ENCODE measurements at places on chromosomes 7 and 10.
A peak's percentile ranks its signal among the peaks of the same experiment; 100 is the strongest.

DNA sequence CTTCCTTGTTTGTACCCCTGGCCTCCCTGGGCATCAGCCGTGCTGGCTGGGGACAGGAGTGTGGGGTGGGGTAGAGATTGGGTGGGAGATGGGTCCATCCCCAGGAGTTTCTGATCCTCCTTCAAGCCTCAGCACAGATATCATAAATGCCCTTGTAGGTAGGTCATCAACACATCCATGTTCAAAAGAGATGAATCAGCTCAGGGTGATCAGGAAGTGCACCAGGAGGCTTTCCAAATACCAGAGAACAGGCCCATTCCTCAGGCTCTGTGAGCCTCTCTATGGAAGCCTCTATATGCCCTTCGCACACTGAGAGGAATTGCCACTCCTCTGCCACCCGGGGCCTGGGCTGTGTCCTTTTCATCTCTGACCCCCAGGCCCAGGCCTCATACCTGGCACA, 31.9 kb upstream of the ADCYAP1R1 start:
- no peak for DNase-seq

DNA sequence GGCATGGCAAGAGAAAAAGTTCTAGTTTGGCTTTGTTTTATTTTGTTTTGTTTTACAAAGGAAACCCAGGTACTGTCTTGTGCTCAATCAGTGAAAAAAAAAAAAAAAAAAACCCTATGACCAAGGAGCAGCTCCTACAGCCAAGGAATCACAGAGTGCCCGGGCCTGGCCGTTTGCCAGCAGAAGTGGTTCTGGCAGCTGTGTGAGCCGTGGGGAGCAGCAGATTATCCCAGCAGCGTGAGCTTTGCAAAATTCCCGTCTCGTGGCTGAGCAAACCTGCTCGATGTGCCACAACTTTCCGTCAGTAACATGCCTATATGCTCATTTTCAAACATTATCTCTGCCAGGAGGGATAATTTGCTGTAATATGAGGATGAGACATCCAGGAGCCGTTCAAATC, 293.7 kb downstream of the POU6F2 start:
- no peak for DNase-seq

GRCh38 chr10:99667108-99667751, 7.9 kb downstream of the ENTPD7 start:
- peak; percentile 86 for DNase-seq

GRCh38 chr7:50411332-50411731, 38.8 kb downstream of the FIGNL1 start:
- no peak for DNase-seq

GRCh38 chr7:121180436-121181063, 148.2 kb upstream of the WNT16 start:
- DNase-seq, result no peak

GRCh38 chr10:11831520-11831951, 8.4 kb downstream of the PROSER2 start:
- no peak for DNase-seq

- no peak for DNase-seq
Measured at GRCh38 chr7:139941421-139941820, 112.4 kb downstream of the TBXAS1 start.

DNA sequence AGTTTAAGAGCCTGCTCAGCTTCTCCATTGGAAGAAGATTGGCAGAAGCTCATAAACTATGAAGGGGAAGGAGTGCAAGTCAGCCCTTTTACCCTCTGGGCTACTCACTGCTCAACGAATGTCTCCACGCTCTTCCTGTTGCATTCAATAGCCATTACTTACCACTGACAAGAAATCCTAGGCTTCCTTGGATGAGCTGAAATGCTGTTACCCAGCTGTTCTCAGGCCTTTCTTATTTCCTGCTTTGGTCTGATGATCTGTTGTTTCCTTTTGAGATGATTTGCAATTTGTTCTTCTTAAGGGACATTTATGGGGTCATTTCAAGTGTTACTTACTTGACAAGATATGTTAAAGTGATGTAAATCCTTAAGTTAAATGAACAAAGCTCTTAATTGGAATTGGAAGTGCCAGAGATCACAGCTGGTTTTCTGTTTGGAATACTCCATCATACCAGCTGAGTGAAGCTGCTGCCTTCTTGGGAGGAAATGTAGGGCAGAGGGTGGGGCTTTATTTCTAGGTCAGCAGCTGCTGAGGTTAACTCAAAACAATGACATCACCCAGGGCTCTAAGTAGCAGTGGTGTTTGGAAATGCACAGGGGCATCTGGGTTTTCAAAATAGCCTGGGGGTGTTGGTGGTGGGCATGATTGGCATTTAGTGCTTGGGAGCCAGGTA, 170.0 kb downstream of the PRKCQ start:
- no peak for DNase-seq

GRCh38 chr7:95867309-95867708, 95.0 kb downstream of the DYNC1I1 start:
- no peak for DNase-seq

- DNase-seq, result no peak
Measured at GRCh38 chr10:23024002-23024401, 71.4 kb upstream of the MSRB2 start.

- DNase-seq, result no peak
Measured at GRCh38 chr7:75931680-75932079, 16.7 kb downstream of the POR start.

DNA sequence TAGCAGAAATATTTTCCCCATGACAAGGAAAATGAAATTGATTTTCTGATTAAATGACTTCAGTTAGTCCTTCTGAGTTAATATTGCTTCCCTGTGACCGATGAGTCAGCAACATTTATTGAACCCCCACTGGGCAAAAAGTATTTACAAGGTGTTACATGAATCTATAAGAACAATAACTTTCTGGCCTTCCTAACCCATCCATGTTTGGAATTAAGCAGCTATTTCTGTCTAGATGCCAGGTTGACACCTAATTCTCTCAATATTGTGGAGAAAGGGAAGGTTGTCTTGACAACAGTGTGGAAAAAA, 112.9 kb upstream of the JAZF1 start:
- DNase-seq, result no peak

GRCh38 chr7:135971366-135971725, 5.8 kb downstream of the MTPN start:
- no peak for DNase-seq

- DNase-seq, result no peak
Measured at GRCh38 chr10:117553142-117553814, 10.7 kb downstream of the EMX2 start.

DNA sequence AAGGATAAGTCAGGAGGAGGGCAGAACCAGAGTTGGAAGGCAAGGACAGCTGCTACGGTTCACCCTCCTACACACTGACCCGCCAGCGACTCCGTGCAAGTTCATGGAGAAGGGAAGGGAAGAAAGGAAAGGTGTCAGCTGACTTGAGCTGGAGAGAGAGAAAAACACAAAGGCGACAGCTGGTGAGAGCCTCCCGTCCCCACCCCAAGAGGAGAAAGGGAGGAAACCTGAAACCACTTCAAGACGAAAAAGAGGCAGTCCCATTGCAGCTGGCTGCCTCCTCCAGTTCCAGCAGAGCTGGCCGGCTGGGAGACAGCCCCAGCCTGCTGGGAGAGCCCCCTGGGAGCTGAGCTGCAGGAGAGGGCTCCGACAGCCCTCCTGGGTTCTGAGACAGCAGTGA, 75.2 kb downstream of the PARD3 start:
- DNase-seq, result peak; percentile 64

DNA sequence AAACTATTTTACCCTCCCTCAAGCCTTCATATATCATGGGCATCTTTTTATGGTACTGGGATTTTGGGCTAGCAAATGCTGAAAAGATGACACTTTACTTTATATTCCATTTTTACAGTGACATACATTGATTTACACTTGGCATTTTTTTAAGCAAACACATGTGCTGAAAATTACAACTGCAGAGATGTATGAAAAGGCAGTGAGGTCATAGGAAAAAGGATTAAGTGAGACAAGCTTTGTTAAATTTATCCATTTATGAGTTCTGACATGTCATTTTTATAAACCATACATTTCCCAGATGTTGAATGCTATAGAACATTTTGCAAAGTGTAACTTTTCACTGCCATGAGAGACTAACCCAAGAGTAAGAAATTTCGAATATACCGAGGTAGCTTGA, 68.8 kb upstream of the RSU1 start:
- DNase-seq, result no peak

GRCh38 chr7:8226501-8226900, 35.5 kb downstream of the ICA1 start:
- DNase-seq, result no peak

GRCh38 chr7:103797647-103798307, 191.7 kb downstream of the RELN start:
- no peak for DNase-seq

DNA sequence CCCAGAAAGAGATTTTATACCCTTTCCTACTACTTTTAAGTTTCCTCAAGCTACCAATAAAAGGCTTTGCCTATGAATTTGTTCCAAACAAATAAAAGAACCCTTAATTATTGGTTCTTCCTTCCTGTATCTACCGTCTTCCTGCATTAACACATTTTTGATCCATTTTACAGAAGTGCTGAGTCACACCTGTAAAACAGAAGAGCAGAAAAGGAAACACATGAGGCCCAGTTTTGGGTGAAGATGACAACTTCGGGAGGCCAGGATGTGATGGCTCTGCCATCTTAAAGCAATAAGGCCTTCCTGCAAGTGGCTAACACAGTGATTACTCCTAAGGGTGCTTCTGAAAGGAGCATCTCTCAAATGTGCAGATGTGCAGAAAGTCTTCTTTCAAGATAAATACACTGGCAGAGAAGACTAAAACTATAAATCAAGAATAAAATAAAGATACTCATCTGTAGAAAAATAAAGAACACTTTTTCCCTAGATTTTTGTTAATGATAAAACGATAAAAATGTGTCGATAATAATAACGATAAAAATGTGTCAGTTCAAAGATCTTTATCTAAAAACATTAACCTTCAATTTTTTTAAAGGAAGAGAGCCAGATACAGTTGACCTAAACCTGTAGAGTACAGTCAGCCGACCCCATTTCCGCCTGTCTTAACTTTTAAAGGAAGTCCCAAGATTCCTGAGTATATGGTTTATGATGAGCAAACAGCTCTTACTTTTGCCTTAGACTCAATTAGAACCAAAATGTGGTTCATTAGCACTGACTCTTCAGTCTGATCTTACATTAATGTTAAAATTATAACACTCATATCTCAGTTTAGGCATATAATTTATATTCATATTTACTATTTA, 108.6 kb downstream of the UBE2H start:
- DNase-seq, result no peak

GRCh38 chr10:99429517-99430095, 818 bp downstream of the GOT1 start:
- DNase-seq, result no peak

- DNase-seq, result peak; percentile 34
Measured at GRCh38 chr10:98172073-98172472, 37.6 kb downstream of the R3HCC1L start.

GRCh38 chr7:651032-651728, 75.3 kb upstream of the DNAAF5 start:
- peak; percentile 25 for DNase-seq

- peak; percentile 84 for DNase-seq
Measured at GRCh38 chr10:102657984-102658724, 13.9 kb downstream of the TRIM8 start.

GRCh38 chr10:119393421-119393820, 149.1 kb downstream of the RGS10 start:
- DNase-seq, result no peak

DNA sequence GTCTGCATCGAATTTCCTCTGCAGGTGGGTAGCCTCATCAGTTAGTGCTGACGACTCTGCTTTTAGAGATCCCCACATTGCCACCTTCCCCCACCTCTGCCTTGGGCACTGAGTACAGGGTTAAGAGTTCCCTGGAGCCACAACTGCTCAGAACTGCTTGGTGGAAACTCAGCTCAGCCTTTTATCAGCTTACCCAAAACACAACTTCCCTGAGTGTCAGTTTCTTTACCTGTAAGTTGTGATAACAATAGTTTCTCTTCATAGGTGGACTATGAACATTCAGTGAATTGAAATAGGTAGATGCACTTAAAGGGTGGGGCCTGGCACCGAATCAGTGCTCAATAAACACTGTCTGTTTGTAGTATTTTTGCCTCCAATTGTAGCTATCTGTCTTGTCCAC, 11.3 kb downstream of the ASB13 start:
- no peak for DNase-seq

DNA sequence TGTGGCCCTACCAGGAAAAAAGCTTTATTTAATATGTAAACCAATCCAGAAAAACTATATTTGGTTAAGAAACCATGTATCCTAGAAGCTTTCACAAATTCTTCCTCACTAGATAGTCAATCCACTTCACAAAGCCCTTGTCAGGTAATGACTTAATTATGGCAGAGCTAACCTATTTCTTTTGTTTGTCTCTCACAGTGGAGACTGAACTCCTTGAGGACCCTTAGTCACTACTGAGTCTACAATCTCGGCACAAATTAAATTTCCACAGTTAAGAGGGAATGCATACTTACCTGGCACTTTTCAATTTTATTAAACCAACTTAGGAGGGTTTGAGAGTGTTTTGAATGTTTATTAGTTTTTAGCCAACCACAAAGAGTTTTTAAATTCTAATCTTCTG, 23.0 kb downstream of the WAPL start:
- DNase-seq, result no peak

DNA sequence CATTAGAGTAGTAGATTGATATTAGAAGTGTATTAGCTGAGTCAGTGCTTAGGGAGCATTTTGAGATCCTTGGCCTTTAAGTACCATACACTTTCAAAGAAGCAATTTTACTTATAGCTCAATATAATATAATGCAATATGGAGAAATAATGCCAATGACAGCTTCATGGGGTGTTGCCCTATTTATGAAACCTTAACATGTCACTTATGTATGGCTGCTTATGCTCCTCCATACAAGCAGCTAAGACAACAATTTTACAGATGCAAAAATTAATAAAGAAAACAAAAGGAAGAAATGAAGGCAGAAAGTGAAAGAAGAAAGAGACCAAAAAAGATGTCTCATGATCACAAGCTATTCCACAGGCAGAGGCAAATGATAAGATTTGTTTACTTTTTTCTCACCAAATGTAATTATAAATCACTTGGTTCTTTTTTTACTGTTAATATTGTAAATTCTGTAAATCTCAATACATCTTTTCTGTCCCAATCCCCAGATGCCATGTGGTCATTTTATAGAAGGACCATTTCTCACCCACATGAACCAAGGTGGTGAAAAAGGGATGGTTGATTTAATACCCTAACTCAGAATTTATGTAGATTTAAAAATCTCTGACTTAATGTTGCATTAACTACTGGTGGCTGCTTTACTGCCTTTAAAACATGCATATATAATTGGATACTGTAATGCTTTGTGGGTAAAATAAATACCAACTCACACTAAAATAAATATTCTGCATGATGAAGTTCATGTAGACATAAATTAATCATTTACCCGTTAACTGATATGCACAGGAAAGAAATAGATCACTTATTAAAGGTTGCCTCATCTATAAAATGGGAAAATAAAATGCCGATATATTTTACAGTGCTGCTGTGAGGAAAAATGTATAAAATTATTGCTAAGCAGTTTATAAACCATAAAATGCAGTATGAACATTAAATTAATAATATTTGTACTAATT, 33.5 kb upstream of the RHOBTB1 start:
- no peak for DNase-seq

Measured in osteoblast (primary cell).